ENCODE measurements at places on chromosomes 2 and 18. TPM values are rescaled to one million over a fixed set of nuclear protein-coding genes. Genes with fewer than 3 reads are reported as not detected.
A peak's percentile ranks its signal among the peaks of the same experiment; 100 is the strongest.

The RGPD3 gene
- 1.1 TPM for total RNA-seq

The SLC4A5 gene
- 5.6 TPM for total RNA-seq

The PMAIP1 gene
- total RNA-seq: 2.7 TPM

DNA sequence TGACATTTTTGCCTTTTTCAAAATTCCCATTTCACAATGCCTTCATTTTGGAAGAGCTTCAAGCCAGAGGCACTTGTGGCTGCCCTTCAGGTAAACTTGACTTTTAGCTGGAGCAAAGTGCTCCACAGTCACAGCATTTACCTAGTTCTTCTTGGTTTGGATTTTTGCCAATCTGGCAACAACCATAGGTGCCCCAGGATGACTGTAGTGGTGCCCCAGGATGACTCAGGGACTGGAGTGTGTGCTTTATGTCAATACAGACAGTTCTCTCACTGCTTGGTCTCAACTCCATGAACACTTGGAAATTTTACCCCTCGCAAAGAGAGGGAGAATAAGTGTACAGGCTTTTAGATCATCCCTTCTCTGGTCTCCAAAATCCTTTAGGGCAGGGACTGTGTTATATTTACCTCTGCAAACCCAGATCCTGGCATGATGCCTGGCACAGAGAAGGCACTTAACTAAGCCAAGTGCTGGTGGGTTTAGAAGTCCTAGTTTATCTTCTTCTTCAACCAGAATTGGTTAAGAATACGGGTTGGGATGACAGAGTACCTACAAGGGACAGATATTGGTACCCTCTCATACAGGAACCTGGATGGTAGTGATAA lies 15.3 kb upstream of the PTPN4 start:
- no peak for ATAC-seq

DNA sequence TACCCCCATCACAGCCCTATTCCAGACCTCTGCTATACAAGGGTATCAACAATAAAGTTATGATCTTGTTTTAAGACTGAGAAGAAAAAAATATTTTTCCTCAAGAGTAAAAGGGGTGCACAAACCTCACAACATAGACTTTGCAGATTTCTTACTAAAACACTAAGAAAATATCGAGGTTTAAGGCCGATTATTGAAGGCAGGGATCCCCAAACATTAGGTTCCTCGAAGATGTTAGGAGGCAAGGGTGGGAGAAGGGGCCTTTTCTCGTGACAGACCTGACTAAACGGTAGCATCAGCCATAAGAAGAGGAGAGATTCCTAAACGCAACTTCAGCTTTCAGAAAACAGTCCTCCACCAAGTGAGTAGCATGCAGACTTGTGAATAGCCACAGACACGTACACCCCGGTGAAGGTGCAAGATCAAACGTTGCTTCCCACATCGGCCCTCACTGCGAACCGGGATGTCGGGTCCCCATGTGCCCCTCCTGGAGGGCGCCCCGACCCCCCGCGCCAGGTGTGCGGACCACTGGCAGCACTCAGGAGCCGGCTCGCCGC lies 678 bp downstream of the PIAS2 start:
- peak; percentile 19 for ATAC-seq

- peak; percentile 2 for ATAC-seq
Observed at GRCh38 chr2:60554646-60555065, 1.2 kb upstream of the BCL11A start.

GRCh38 chr2:83665894-83666293 lies 793.2 kb downstream of the SUCLG1 start:
- ATAC-seq: no peak

- ATAC-seq: no peak
Observed at GRCh38 chr2:112150447-112150846, 12.3 kb downstream of the FBLN7 start.

GRCh38 chr18:37419315-37419714 lies 146.3 kb downstream of the CELF4 start:
- ATAC-seq: no peak

GRCh38 chr2:192195548-192196418 lies 1.1 kb upstream of the TMEFF2 start:
- ATAC-seq: peak; percentile 24

GRCh38 chr2:15133461-15133860 lies 427.7 kb downstream of the NBAS start:
- ATAC-seq: no peak

All from gastroesophageal sphincter (tissue), 4 donors.